ENCODE measurements at places on chromosomes 16 and 17. TPM values are rescaled to one million over a fixed set of nuclear protein-coding genes. Genes with fewer than 3 reads are reported as not detected.

DNA sequence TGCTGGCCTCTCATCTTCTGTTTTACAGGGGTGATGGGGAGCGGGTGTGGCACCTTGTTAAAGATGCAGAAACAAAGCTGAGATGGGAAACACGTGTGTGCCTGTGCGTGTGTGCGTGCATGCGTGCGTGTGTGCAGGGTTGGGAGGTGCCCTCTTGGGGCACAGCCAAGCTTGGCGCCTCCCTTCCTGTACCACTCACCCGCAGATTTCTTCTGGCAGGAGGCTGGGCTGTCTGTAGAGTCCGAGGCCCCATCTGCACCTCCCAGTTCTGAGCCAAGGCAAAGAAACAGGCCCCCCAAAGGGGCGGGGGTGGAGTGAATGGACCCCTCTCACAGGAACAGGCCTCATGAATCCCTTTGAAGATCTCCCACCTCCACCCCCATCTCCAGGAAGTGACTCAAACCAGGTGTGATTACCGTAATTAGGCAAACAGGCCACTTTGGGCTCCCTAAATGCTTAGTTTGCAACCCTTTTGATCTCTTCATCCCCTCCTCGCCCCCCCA, 20.9 kb downstream of the TNS4 start:
- DNase-seq = no peak

DNA sequence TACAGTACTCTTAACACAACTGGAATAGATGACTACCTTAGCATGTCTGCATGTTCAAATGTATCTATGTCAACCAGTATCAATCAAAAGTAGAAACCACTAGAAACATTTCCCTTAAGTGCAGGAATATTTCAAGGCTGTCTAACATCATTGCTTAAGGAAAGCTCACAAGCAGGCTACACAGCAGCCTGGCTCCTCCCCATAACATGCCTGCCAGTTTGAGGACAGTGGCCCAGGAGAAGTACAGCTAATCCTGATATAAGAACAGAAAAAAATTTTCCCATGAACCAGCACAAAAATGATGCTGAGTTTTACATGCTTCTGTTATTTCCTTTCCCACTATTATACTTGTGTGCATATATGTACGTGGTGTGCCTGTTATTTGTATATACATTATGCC, 175.1 kb downstream of the MYO1D start:
- no peak for DNase-seq

DNA sequence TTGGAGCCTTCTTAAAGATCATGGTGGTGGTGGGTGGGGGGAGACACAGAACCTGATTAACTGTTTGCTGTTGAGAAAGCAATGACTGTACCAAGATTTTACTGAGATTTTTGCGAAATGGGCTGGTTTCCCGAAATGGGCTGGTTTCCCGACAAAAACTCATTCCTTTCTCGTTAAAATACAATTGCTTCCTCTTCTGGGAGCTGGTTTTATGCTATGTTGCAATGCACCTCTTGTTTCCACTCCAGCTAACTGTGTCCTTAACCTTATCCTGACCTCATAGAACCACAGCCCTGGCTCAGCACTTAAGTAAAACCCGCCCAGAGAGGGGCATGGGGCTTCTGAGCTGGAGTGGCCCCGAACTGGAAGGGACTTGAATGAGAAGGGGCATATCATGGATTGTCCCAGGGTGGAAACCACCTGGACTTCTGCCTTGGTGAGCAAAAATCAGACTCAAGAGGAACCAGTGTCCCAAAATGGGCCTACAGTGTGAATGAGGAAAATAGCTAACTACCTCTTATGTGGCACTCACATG, 20.9 kb downstream of the FAM20A start:
- DNase-seq = no peak

DNA sequence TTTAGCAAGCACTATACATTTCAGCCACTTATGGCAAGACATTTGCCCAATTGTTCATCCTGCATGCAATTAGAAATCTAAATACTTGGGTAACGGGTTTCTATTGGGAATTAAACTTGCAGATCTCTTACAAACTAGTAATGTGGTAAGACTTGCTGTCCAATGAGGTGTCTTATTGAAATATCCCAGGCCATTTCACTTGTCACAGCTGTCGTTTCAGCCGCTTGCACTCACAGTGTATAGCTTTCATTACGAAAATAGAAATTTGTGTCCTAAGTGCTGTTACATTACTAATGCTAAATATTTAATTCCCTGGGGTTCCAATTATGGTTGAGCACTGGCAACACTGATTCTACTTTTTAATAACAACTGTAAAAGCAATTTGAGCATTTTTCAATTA, 40.3 kb upstream of the IRX5 start:
- DNase-seq = no peak

DNA sequence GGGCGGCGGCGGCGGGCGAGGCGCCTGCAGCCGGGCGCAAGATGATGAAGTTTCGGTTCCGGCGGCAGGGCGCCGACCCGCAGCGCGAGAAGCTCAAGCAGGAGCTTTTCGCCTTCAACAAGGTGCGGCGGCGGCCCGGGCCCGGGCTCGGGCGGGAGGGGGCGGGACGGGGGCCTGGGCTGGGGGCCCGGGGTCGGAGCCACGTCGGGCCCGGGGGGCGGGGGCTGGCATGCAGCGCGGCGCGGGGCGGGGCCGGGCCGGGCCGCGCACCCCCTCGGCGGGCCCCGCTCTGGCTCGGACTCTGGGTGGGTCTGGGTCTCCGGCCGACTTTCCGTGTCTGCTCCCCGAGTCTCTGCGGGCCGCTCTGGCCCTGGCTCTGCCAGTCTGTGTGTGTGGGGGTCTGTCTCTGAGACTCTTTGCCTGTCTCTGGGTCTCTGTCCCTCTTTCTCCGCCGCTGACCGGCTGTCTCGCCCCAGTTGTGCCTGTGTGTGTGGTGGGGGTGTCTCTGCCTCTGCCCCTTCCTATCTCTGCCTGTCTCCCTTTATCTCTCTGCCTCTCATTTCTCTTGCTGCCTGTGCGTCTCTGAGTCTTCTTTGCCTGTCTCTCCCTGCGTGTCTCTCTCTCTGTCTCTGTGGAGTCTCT, 328 bp downstream of the LLGL1 start:
- DNase-seq = no peak

The MC1R gene
- total RNA-seq = 2.8 TPM

The ST6GALNAC1 gene
- total RNA-seq = not detected

The WFIKKN1 gene
- 0.06 TPM for total RNA-seq

Data from glomerular endothelial cell (primary cell).